ENCODE measurements at places on chromosomes 12 and 14.

DNA sequence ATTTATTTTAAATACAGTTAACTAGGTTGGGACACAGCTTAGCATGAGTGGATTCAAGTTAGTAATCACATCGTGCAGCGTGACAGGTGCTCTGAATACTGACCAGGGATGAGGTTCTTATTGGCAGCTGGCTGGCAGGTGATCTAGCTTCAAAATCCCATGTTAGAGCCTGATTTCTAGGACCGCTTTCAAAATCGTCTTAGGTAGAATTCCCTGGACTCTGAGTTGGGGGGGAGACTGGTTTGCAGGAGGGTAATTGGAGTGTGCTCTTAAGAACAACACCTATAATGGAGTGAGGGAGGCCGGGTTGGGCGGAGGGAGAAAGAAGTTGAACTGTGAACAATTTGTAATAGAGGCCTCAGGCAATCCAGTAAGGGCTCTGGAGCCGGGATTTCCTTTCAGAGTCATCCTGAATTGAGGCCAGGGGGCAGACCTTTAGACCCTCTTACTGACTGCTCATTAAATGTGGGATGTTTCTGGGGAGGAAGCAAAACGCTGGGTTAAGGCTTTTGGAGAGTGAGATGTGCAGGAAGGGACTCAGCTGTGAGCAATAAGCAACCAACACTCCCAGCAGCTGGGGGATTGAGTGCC, 874 bp upstream of the YARS2 start:
- DNase-seq = no peak

DNA sequence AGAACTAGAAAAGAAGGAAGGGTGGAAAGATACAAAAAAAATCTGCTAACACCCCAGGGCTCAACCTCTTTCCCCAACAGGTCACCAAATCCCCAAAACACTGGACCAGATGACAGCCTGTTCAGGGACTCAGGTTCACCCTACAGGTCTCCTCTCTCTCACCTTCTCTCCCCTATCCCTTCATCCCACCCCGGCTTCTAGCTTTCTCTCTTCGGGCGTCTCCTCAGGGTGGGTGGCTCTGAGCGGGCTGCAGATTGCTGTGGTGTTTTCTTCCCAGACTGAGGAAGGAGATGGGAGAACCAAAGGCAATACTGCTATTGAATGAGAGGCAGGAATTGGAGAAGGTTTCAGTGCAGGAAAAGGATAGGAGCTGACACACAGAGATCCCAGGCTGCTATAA, 39.3 kb downstream of the ANO2 start:
- no peak for DNase-seq

GRCh38 chr14:77344377-77344996, 23.7 kb downstream of the GSTZ1 start:
- no peak for DNase-seq

DNA sequence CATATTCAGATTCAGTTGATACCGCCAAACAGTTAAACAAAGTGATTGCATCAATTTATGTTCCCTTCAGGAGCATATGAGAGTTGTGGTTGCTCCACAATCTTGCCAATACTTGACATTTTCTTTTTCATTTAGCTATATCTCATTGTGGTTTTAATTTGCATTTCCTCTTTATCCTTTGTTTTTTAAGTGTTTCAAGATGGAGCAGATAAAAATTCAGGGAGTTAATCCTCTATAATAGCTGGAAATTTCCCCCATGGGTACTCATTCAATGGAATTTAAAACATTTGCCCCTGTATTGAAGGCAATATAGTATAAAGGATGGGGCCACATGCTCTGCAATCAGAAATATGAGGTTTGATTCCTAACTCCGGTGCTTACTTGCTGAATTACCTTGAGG, 1.1 kb upstream of the EXD2 start:
- DNase-seq = no peak

GRCh38 chr12:5294274-5295070, 137.4 kb upstream of the NTF3 start:
- no peak for DNase-seq

DNA sequence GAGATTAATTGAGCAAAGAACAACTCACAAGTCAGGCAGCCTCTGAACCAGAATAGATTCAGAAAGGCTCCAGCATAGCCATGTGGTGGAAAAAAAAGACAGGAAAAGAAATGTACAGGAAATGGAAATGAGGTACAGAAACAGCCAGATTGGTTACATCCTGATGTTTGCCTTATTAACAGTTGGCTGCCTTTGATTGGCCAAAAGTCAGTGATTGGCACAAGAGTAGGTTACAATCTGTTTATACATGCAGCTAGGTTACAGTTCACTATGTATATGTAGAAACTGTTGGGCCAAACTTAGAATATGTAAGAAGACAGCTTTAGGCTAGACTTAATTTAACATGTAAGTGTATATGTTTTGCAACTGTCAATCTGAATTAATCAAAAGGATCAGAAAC, 118.9 kb downstream of the UNC79 start:
- no peak for DNase-seq

- DNase-seq = no peak
Measured at GRCh38 chr14:103512701-103513611, 9.7 kb downstream of the CKB start.
